ENCODE measurements at places on chromosomes 7 and 10.

DNA sequence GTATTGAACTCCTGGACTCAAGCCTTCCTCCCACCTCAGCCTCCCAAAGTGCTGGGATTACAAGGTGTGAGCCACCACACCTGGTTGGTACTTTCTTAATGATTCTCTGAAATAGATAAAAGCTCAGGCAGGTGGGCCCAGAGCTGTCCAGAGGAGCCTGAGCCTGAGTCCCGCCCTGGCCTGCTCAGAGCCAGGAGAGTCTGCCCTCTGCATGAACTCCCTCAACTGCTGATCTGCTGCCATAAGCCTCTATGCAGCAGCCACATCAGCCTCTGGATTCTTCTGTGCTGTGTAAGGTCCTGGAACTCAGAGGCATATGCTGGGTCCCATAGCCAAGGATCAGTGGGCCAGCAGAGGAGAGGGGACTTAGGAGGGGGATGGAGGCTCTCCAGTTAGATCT lies 23.1 kb upstream of the DDIT4 start:
- no peak for DNase-seq

GRCh38 chr10:43287056-43288007 lies 20.5 kb upstream of the RASGEF1A start:
- peak; percentile 51 for DNase-seq

DNA sequence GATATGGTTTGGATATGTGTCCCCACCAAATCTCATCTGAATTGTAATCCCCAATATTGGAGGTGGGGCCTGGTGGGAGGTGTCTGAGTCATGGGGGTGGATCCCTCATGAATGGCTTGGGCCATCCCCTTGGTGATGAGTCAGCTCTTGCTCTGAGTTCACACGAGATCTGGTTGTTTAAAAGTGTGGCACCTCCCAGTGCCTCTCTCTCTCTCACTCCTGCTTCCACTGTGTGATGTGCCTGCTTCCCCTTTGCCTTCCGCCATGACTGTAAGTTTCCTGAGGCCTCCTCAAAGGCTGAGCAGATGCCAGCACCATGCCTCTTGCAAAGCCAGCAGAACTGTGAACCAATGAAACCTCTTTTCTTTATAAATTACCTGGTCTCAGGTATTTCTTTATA lies 4.8 kb upstream of the GCK start:
- peak; percentile 56 for DNase-seq

- no peak for DNase-seq
Observed at GRCh38 chr7:131071786-131072504, 255.7 kb upstream of the MKLN1 start.

- no peak for DNase-seq
Observed at GRCh38 chr10:86086418-86086817, 280.2 kb downstream of the GRID1 start.

DNA sequence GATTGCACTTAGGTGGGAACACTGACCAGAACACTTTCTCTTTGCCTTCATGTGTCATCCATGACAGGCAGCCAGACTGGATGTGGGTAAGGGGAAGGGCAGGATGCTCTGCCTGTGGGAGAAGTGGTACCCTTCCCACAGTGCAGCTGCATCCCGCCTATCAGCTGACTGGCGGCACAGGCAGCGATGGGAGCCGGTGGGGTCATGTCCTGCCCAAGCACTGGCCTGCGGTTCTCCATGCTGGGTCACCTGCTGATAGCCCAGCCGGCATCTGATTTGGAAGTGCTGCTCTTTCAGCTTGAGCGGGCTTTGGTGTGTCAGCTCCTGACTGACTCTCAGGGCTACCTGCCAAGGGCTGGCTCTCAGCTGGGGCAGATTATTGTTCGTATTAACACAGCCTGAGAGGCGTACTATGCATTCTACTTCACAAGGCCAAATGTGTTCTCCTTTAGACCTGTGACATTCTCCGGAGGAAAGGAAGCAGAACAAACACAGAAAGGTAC lies 105.2 kb upstream of the PDLIM1 start:
- no peak for DNase-seq

GRCh38 chr7:140225562-140226249 lies 48.9 kb upstream of the KDM7A start:
- no peak for DNase-seq

- DNase-seq: no peak
Observed at GRCh38 chr7:77980087-77980713, 181.6 kb downstream of the PHTF2 start.

DNA sequence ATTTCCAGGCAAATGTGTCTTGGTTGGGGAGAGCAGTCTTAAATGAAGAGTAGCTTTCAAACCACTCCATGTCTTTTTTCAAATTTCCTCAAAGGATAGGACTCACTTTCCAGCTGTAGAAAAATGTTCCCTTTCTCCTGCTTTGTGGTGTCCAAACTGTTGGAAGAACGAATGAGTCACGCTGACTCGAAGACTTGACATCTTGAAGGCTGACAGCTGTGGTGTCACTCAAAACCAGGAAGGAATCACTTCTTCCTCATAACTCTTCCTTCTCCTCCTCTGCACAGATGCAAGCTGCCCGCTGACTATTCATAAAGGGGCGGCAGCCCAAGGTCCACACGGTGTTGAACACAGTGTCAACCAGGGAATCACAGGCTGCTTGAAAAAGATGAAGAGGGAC lies 19.2 kb downstream of the PLA2G12B start:
- DNase-seq: no peak

DNA sequence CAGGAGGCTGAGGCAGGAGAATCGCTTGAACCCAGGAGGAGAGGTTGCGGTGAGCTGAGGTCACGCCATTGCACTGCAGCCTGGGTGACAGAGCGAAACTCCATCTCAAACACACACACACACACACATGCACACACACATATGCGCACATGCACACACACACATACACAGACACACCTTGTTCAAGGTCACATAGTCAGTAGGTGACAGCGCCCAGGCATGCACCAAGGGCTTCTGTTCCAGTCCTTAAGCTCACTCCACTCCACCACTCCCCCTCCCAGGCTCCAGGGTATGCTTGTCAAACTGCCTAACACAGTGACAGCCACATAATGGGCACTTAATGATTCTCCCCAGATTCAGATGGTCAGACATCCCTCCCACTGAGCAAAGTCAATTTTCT lies 37.0 kb downstream of the KCNMA1 start:
- no peak for DNase-seq

- DNase-seq: no peak
Observed at GRCh38 chr7:29349362-29349761, 154.8 kb downstream of the CHN2 start.

DNA sequence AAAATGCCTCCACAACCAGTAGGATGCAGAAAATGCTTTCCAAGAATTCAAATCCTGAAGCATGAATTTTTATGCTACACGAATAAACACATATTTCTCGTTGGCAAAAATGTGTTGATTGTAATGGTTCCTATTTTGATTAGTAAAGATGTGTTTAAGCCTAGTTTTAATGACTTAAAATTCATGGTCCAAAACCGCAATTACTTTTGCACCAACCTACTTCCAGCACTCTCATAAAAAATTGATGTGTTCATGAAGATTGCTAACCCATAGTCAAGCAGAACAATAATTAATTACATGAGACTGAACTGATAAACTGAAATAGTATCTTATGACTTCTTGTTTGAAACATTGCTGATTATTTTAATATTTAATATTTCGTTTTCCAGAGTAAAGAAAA lies 828.8 kb downstream of the CCSER2 start:
- DNase-seq: no peak

DNA sequence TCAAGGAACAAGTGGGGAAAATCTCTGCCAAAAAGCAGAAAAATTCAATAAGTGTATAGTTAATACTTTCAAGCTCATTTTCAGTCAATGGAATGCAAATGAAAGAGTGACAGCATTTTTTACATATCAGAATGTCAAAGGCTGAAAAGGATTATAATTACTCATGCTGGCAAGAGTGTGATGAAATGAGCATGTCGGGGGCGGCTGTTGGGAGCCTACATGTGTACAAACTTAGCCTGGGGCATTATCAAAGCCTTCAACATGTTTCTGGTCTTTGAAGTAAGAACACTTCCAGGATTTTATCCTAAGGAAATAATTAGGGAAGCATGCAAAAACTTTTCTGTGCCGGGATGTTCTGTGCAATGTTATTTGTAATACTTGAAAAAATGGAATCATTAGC lies 221.7 kb upstream of the LYZL1 start:
- DNase-seq: no peak

DNA sequence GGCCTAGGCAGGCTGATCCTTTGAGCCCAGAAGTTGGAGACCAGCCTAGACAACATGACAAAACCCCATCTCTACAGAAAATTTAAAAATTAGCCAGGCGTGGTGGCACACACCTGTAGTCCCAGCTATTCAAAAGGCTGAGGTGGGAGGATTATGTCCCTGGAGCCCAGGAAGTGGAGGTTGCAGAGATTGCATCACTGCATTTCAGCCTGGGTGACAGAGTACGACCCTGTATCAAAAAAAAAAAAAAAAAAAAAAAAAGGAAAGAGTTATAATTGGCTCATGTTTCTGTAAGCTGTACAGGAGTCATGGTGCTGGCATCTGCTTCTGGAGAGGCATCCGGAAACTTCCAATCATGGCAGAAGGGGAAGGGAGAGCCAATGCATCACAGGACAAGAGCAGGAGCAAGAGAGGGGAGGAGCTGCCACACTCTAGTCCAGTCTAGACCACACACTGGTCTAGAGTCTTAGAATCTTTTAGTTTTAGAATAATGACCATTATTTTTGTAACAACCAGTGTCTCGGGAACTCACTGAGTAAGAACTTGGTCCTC lies 16.8 kb downstream of the DOCK1 start:
- DNase-seq: no peak

- no peak for DNase-seq
Observed at GRCh38 chr7:48111596-48111995, 22.5 kb downstream of the UPP1 start.

DNA sequence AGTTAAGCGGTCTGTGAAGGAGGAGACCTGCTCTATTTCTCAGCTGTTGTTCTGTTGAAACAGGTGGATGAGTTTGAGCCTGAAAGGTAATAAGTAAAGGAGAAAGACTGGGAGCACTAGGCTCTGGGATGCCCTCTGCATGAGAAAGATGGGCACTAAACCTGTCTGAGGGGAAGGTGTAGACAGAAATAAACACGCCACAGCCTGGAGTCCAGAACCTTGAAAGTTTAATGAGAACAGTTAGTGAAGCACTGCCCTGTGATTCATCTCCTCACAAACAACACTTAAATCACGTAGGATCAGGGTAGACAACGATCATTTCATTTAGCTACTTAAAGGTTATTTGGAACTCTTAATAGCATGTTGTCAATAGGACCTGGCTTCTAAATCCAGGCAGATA lies 193.1 kb downstream of the PHTF2 start:
- no peak for DNase-seq

DNA sequence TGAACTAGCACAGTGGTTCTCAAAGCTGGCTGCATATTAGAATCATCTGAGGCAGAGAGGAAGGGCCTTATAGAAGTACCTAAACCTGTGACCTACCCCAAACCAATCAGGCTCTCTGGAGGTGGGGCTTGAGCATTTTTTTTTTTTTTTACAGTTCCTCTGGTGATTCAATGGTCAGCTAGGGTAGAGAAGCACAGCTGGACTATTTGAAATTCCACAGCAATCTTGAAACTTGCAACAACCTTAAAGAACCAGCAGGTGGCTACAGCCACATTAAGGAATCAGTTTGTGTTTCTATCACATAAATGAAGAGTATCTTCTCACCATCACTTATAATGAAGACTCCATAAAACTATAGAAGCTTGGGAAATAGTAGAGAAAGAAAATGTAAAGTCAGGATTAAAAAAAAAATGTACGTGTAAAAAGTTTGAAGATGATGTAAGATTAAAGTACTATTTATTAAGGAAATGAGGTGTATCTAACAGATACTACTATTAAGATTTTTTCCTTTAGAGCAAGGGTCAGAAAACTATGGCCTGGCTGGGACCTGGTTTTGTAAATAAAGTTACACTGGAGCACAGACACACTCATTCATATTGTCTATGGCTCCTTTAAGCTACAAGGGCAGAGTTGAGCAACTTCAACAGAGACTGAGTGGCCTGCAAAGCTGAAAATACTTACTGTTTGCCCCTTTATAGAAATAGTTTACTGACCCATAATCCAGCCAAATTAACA lies 3.8 kb downstream of the RTKN2 start:
- no peak for DNase-seq

DNA sequence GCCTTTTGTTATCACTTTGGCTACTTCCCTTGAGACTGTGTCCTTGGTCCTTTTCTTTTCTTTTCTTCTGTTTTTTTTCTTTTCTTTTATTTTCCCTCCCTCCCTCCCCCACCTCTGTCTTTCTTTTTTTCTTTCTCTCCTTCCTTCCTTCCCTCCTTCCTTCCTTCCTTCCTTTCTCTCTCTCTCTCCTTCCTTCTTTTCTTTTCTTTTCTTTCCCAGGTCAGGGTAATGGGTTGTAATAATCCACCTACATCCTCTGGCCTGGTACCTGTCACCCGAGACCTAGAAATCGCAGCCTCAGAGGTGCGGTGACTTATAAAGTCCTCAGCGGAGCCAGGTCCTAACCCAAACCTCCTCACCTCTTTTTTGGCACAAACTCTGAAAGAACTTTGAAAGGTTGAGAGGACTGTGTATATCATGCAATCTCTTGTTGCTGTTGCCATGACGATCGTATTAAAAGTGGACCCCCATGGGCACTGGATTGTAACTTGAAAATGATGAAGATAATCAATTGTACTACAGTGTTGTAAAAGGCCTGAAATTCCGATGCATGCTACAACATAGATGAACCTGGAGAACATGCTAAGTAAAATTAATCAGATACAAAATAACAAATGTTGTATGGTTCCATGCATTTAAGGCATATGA lies 140.7 kb upstream of the AGK start:
- DNase-seq: no peak

Data from stimulated activated naive CD8-positive, alpha-beta T cell treated with anti-CD3 and anti-CD28 coated beads, Interleukin-15, Interleukin-2, amounts not matched to agents 100 U/mL and 50 U/mL, for 24 hours (primary cell).